ENCODE measurements at places on chromosomes 3 and 15.

DNA sequence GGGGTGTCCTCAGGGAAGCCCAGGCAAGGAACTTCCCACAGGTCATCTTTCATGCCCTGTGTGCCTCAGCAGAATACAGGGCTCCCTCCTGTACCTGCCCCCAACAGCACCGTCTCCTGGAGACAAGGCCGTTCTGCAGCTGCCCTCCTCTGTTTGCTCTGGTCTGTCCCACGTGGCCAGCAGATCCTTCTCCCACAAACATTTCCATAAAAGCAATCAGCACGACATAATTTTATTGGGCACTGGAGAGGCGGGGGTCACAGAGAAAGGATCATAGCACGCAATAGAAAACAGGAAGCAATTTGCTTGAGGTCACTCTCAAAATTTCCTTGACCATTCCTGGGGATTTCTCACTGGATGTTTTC, 29.4 kb downstream of the STARD5 start:
- no peak for DNase-seq

GRCh38 chr15:42404461-42405235, 45.3 kb downstream of the CAPN3 start:
- no peak for DNase-seq

DNA sequence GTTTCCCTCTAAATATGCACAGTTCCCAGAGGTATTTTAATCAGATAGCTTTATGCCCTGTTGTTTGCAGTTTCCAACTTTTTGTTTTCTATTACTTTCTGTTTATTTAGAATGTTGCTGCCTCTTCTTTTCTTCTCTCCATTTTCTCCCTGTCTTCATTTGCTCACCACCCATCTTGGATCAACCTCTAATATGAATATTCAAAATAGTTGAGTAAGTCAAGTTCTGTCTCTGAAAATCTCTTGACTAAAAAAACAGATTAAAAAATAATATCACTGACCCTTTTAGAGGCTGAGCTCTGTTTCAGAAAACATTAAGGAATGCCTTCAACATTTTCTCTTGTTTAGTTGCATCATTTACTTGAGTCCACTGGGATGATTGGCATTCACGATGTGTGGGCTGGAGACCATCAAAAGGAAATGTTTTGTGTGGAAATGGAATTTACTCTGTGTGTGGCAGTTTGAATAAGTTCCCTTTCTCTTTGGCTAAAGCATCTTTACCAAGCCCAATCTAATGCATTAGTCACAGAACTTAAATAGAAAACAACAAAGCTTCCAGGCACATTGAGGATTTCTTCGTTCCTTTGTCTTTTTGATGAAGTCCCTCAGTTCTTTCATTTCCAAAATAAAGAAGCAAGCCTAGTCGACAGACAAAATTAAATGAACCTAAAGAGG, 633.9 kb upstream of the TGFBR2 start:
- no peak for DNase-seq

GRCh38 chr15:83108266-83109219, 1.1 kb downstream of the TM6SF1 start:
- DNase-seq = no peak

DNA sequence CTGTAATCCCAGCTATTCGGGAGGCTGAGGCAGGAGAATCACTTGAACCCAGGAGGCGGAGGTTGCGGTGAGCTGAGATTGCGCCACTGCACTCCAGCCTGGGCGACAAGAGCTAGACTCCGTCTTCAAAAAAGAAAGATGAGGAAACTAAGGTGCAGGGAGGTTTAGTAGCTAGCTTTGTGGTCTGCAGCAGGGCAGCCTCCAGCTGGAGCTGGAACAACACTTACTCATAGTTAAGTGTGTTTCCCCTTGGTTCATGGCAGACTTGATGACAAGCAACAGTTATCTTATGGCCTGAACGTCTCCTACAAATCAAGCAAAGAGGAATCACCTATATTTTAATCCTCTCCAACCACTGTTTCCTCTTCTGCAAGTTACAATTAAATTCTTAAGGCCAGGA, 12.6 kb downstream of the KAT2B start:
- DNase-seq = no peak

GRCh38 chr3:64082961-64083541, 59.8 kb upstream of the PSMD6 start:
- no peak for DNase-seq

GRCh38 chr15:82530006-82530405, 10.3 kb downstream of the RPS17 start:
- DNase-seq = no peak

GRCh38 chr3:73513260-73513659, 111.5 kb downstream of the PDZRN3 start:
- DNase-seq = no peak

DNA sequence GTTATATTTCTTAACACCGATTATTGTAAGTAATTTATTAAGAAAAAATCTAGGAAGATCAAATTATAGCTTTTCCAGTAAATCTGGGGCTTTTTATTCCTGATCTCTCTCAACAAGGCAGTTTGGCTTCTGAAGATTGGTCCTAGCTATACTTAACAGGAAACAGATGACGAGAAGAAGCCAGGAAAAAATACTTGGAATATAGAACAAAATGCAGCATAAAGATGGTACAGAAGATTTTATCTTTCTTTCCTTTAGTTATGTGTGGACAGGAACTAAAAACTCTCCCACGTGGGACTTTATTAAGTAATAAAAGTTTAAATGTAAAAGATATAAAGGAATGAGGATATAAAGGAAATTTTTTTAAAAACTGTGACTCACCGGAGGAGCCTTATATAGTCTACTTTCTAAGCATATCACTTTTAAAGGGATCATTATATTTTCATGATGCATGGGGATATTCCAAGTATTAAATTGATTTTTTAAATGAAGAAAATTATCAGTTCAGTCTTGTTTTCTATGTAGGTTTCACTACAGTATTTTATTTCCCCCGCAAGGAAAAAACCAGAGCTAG, 8.2 kb downstream of the B3GNT5 start:
- no peak for DNase-seq

GRCh38 chr3:39752019-39752637, 57.3 kb upstream of the MYRIP start:
- no peak for DNase-seq

DNA sequence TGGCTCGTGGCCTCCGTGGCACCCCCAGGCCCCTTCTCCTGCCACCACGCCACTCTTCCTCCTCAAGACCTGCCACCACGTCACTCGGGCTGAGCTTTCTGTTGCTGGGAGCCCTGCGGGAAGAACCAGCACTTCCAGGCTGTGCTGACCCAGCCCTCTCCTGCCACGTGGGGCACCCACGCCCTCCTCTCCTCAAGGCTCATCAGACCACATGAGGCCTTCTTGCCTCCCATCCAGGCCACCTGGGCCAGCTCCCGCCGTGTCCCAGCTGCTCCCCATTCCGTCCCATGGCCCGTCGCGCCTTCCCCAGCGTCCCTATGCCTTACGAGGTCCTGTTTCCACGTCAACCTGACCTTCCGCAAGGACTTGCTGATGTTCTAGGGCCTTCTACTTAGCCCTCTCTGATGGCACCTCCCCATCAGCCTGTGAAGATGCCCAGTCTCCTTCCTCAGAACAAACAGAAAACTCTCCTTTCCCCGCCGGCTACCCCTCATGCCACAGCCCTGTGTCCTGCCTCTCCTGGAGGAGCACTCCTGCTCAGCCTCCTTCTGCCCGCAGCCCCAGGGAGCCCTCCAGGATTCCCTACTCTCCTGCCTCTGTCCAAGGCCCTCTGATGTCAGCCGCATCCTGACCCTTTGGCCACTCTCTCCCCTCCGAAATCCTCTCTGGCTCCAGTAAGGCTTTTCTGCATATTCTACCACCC, 71.1 kb upstream of the BLM start:
- no peak for DNase-seq

DNA sequence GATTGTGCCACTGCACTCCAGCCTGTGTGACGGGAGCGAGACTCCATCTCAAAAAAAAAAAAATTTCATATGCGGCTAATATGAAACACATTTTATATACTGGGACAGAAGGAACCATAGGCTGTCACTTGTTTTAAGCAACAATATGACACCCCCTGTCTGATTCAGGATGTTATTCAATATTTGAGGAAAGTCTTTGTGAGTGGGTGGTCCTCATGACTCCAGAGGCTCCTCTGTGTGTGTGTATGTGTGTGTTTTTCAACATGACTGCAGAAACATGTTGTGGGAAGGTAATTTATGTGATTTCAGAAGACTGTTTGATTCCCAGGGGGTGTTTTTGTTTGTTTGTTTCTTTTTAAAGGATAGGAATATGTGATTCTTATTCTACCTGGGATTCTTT, 32.8 kb downstream of the MAP2K1 start:
- no peak for DNase-seq

DNA sequence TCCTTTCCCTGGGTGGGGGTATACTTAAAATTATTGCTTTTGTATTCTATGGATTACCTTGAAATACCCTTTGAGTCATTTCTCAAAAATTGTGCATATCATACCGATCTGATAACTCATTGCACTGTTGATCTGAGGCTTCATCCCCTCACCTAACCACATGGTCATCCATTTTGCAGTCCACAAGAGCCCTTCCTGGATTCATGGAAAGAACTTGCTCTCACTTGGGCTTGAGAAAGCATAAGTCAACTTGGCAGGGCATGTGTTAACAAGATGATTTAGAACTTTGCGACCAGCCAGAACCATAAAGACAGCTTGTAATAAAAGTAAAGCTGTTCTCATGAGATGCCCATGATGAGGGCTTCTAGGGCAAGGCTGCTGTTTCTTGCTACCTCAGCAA, 22.2 kb downstream of the MME start:
- DNase-seq = no peak

GRCh38 chr15:65603134-65603533, 7.8 kb downstream of the INTS14 start:
- DNase-seq = no peak

- DNase-seq = no peak
Measured at GRCh38 chr3:11130385-11130784, 23.9 kb upstream of the HRH1 start.

GRCh38 chr15:58423831-58424608, 7.8 kb upstream of the LIPC start:
- DNase-seq = no peak

GRCh38 chr3:155392138-155392537, 98.7 kb upstream of the STRIT1 start:
- no peak for DNase-seq

DNA sequence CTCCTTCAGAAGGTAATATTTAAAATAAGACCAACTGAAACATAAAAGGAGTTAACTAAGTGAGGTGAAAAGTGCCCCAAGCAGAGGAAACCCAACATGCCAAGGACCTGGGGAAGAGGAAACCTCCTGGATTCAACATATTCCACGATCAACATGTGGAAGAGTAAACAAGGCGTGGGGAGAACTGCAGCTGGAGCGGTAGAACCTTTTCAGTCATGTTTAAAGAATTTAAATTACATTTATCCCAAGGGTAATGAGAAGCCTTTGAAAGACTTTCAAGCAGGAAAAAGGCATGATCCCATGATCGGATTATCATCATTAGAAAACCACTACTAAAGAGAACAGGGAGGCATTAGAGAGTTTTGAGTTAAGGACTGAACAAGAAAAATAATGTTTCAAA, 330.7 kb downstream of the FHIT start:
- DNase-seq = no peak

DNA sequence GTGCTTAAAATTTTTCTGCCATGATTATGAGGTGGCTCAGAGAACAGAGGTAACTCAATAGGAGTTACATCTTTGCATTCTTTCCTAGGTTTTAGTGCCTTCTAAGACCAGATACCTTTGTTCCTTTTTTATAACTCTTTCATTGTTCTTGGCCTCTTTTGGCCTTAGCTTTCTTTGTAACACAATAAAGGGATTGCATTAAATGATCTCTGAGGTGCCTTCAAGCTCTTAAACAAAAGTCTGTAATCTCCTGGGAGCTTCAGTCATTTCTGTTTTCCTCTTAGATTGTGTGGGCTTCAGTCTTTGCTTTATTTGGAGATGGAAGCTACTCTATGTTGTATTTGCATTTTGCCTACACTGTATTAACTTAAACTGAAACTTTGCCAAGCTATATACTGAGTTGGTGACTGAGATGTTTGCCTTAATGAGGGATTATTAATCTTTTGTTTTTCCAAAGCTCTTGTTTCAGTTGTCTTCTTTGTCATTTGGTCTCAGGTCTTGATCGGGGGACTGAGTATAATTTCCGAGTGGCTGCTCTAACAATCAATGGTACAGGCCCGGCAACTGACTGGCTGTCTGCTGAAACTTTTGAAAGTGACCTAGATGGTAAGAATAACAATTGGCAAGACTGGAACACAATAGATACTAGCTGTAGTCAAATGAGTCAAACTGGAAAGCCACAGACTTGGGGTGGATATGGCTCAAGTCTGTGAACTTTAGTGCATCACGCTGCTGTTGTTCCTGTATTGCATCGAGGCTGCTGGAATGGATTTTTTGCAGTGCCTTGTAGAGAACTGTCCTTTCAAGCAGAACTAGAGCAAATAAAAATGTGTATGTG, 110.3 kb downstream of the HCN4 start:
- no peak for DNase-seq

- DNase-seq = no peak
Measured at GRCh38 chr3:149452036-149452435, 22.5 kb upstream of the TM4SF4 start.

DNA sequence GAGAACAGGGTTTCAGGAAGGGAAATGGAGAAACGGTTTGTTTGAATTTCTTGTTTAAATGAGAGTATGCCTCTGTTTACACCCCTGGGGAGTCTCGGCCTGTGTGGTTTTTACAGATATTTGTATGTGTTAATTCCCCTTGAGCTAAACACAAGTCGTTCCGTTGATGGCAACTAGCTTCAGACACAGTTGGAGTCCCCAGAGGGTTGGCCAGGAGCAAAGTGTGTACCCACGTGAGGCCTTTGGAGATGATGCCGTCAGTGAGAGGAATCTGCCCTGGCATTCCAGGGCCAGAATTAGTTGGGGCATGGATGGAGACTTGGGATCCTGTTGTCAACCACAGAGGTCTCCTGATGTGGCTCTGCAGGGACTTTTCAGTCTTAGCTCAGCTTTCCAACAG, 44.0 kb downstream of the CEMIP start:
- DNase-seq = no peak

GRCh38 chr15:88091444-88092016, 165.0 kb downstream of the NTRK3 start:
- no peak for DNase-seq

- DNase-seq = no peak
Measured at GRCh38 chr3:100561459-100562158, 47.8 kb upstream of the ADGRG7 start.

DNA sequence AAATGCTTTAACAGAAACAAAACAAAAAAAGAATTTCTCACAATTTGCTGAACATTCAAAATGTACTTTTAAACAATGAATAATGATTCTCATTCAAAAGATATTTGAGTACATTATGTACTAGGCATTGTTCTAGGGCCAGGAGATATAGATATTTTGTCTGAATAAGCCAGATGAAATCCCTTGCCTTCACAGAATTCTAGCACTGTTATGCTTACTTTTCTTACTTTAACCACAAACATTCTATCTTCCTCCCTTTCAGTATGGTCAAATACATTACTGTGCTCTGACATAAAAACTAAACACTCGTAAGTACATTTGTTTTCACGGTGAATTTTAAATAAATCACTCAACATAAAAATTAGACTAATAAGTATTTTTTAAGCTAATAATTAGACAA, 116.7 kb downstream of the ADAM10 start:
- DNase-seq = no peak

GRCh38 chr3:56825567-56826438, 24.1 kb upstream of the ARHGEF3 start:
- no peak for DNase-seq

Data from stimulated activated CD8-positive, alpha-beta memory T cell treated with anti-CD3 and anti-CD28 coated beads, Interleukin-15, amount 100 ng/mL, for 24 hours (primary cell).